EH (cell line): ENCODE measurements at places on chromosomes 1 and 21.
A peak's percentile ranks its signal among the peaks of the same experiment; 100 is the strongest.

DNA sequence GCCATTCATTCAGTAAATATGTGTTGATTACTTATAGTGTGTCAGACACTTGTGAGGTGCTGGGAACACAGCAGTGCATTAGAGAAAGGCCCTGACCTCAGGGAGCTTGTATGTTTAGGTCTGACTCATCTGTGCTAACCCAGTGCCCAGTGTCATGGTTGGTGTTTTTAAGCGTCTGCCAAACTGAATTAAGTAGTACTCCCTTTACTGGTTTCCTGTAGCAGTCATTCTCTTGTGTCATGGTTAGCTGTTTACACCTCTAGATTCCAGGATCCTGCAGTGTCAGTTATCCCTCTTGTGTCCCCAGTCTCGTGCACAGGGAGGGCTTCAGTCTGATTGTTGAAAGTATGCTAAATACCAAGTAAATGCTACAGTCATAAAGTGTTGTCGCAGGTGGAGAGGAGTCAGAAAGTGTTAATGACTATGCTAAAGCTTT is 14.2 kb downstream of the UCK2 start:
- peak; percentile 68 for DNase-seq

DNA sequence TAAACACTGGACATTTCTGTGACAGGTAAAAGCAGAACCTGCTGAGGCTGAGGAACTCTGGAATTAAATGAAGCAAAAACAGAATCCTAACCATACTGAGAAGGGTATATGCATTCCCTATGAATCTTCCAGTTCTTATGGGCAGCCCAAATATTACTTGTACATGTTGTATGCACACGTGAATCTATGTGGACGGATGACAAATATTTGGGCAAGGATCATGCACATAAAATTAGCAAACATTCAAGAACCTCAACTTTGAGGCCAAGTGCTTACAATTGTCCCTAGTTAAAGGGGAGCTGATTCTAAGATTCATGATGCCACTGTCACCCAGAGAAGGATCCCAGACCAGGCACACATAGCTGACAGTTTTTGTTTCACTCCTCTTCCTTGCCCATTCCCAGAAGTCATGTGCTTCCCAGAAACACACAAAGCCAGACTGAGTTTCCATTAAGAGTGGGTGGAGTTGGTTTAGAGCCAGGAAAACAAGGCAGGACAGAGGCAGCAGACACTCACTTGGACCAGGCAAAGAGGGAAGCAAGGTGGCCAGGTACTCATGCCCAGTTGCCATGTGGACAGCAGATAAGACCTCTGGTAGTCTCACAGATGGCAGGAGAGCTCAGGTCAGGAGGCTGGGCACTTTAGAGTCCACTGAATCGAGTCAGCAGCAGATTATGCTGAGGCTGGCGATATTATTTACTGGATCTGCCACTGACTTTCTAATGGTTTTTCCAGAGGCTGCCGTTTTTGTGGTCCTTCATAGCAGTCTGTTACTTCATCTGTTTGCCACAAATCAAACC is 25.6 kb downstream of the AK2 start:
- DNase-seq: peak; percentile 50

DNA sequence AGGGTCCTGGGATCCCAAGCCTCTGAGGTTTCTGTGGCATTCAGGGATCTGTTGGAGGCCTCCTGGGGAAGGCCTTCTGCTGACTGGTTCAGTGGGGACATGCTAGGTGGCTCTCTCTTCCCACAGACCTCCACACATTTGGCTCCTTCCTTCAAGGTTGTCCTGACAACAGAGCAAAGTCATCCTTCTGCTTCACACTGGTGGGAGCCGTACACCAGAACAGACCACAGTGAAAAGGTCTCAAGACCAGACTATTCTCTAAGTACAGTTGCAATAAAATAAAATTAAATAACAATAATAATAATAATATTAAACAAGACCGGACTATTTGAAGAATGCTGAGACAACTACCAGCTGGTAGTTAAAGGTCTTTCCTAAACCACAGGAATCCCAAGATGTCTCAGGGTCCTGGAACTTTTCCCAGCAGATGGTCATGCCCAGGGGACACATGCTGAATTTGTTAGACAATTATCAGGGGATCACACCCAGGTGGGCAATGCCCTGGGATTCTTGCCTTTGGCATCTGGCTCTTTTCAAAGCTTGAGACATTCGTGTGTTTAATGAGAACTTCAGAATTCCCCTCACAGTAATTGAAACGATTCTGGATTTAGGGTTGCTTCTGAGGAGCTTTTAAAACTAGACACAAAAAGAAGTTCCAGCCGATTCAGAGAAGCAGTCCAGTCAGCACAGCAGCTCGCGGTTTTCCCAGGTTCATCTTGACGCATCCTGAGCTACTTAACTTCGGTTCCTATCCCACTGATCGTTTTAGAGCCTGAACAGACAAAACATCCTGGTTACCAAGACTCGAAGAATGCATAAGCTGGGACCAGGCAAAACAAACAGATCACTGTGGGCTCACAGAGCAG is 22.9 kb downstream of the HTR1D start:
- peak; percentile 97 for DNase-seq

GRCh38 chr1:31297277-31298247 is 730 bp downstream of the ZCCHC17 start:
- DNase-seq: peak; percentile 64

- DNase-seq: no peak
Observed at GRCh38 chr1:64478594-64479470, 8.9 kb downstream of the CACHD1 start.

DNA sequence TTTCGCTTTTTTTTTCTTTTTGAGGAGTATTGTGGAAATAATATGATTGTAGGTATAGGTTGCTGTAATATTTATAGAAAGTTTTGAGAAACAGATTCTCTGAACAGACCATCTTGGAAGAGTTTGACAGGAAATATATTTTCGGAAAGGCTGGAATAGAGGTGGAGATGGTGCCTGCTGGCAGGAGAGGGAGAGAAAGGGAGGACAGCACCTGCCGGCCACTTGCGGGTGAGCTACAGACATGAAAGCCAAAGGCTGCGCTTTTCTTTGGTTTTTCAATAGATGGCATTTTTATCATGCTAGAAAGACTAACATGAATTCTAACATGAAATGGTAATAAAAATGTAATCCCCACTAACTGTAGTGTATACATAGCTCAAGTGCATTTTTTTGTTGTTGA is 82.1 kb downstream of the CAMTA1 start:
- no peak for DNase-seq

DNA sequence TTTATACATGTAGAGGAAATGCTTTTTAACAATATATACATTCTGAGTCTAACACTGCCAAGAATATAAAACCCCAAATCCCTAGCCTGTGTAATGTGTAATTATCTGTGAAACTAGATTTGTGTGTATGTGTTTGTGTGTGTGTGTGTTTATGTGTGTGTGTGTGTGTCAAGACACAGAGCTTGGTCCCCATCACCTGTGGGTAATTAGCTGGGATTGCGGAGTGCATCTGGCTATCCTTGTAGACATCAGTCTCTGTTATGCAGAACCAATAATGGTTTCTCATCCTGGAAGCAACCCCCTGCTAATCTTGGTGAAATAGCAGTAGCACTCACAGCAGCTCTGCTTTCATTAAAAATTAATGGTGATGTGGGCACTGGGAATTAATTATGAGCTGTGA is 26.3 kb upstream of the ST6GALNAC3 start:
- DNase-seq: no peak

DNA sequence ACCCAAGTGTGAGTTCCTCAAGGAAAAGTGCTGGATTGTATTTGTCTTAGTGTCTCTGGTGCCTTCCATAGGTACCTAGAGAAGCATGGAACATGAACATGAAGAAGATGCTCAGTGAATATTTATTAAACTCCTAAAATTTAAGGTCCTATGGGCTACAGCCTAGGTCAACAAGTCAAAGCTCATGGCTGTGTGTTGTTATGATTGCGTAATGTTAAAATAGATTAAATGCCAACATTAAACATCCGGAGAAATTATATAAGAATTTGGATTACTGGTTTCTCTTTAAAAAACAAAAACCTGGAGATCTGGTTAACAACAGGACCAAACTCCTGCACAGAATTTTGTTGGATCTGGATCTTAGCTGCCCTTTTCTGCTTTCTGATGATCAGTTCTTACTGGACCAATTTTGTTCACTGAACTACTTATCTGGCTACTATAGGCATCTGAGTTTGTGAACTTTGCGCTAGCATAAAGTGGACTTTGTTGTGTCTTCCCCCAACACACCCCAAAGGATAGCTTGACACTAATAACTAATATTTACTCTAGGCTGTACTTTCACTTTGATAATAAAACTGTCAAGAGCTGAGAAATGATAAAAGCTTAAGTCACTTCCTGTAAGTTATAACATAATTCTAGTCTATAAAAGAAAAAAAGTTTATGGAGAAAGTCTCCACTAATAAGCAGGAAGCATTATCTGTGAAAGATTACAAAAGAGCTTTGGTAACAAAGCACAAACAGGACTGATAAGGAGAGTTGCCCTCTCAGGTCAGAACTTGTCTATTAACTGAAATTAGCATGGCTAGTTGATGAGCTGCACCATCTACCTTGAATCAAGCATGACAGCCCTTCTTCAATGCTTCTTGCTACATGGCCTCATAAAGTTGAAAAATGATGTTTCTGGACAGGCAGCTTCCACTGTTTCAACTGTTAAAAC is 20.7 kb downstream of the F5 start:
- no peak for DNase-seq

DNA sequence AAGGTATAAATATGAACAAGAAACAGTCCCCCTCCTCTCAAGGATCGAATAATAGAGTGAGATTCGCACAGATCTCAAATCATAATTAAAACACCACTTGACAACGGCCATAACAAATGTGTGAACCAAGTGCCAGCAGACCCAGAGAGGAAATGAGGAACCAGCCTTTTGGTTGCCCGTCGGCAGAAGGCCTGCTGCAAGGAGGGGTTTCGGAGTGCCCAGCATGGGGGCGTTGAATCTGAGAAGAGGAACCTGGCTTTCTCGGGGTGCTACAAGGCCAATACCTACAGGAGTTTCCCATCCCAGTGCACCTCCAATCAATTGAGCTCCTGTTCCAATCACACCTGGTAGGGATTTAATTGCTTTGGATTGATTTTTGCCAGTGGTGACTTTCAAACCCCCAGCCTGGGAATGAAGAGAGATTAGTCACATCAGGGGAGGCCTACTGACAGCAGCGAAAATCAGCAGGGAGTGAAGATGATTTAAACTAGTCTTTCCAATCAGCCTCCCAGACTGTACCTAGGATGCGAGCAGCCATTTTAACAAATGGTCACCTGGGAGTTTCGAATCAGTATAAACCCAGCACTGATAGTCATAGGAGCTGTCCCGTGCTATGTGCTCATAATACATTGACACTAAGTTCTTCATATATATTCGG is 263.8 kb downstream of the KAZN start:
- DNase-seq: no peak

GRCh38 chr1:107555578-107555977 is 409.4 kb downstream of the VAV3 start:
- no peak for DNase-seq

GRCh38 chr21:46226920-46227599 is 1.5 kb downstream of the LSS start:
- DNase-seq: peak; percentile 31

- no peak for DNase-seq
Observed at GRCh38 chr1:14681182-14681581, 82.7 kb downstream of the KAZN start.
